RCC 7860 (cell line): ENCODE measurements at places on chromosomes 16 and 17.

DNA sequence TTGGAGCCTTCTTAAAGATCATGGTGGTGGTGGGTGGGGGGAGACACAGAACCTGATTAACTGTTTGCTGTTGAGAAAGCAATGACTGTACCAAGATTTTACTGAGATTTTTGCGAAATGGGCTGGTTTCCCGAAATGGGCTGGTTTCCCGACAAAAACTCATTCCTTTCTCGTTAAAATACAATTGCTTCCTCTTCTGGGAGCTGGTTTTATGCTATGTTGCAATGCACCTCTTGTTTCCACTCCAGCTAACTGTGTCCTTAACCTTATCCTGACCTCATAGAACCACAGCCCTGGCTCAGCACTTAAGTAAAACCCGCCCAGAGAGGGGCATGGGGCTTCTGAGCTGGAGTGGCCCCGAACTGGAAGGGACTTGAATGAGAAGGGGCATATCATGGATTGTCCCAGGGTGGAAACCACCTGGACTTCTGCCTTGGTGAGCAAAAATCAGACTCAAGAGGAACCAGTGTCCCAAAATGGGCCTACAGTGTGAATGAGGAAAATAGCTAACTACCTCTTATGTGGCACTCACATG is 20.9 kb downstream of the FAM20A start:
- no peak for DNase-seq

DNA sequence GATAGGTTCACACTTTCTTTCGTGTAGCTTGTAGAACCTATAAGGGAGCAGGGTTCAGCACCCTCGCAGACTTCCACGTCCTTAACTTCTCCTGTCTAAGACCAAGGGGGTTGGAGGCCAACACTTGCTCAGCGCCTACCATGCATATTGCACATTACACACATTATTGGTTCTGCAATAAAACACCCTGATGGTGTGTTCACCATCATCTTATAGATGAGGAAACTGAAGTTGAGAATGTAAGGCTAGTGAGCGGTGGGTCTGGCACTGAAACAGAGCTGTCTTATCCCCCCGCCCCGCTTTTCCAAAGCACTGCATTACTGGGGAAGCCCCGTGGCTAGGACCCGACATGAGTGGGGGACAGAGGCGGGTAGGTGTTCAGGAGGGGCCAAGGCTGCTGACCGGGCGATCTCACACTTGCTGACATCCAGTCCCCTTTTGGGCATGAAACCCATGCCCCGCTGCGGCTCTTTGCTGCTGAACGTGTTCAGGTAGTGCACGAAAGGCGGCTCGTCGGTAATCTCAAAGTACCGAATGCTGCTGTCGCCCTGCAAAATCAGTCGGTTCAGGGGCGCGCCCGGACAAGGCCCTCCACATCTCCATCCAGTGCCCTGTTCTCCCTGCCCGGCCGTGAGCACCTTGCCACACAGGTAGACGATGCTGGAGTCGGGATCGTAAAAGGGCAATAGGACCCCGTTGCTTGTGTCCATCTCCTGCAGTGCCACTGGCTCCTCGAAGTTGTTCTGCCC is 6.2 kb downstream of the CORO6 start:
- DNase-seq: no peak

DNA sequence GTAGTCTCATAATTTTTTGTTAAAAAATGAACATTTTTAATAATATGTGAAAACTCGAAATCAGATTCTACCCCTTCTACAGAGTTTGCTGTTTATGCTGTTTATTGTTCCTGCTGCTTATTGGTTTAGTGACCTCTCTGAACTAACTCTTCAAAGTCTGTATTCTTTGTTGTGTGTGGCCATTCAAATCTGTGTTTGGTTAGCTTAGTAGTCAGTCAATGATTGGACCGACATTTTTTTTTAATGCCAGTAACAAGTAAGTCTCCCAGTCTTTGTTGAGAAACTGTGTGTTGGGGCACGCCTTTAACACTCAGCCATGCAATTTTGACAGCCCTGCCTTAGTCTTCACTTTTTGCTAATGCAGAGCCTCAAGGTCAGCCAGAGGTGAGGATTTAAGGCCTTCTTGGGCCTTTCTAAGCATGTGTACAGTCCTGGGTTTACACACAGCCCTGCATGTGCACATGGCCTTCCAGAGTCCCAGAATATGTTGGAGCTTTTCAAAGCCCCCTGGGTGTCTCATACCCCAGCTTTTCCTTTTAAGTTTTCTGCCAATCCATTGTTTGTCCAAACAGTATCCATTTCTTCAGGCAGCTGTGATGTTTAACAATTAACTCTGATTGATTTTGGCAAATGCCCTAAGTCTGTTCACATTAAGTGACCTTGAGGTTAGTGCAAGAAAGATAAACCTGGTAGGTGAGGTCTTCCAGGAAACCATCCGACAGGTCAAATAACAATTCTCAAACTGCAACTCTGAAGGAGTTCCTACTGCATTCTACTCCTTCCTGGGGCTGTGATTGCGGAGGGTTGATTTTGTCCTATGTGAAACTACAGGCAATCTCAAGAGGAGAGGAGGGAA is 389.3 kb downstream of the PMP22 start:
- DNase-seq: no peak

DNA sequence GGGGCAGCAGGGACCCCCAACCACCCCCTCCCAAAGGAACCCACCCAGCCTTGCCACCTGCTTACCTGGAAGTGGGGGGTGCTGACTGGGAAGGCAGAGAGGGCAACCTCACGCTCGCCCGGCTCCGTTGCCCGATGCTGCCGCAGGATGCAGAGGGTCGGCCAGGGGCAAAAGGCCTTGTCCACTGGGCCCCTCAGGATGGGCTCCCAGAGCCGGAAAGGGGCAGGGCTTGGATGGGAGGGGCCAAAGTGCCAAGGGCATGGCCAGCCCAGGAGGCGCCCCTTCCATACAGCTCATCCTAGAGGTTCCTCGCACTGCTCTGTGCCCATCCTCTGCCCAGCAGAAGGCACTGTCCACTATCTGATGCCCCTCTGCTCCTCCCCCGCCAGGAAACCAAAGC is 59.4 kb downstream of the SRCIN1 start:
- no peak for DNase-seq

DNA sequence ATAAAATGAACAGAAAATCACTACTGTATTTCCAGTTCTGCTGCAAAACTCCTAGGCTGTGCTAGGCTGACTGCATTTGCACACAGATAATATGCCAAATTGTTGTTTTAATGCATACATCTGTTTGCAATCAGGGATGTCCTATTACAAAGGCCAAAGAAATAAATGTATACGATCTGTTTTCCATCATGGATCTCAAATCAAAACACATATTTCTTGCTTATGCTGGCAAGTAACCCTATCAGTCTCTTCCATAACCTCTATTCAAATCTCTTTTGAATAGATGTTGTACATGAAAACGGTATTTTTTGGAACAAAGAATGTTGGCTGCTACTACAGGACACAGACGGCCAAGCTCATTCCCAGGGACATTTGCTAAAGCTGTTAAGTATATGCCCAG is 56.6 kb downstream of the DUSP14 start:
- DNase-seq: no peak

GRCh38 chr17:51347851-51348584 is 87.7 kb downstream of the UTP18 start:
- DNase-seq: no peak

DNA sequence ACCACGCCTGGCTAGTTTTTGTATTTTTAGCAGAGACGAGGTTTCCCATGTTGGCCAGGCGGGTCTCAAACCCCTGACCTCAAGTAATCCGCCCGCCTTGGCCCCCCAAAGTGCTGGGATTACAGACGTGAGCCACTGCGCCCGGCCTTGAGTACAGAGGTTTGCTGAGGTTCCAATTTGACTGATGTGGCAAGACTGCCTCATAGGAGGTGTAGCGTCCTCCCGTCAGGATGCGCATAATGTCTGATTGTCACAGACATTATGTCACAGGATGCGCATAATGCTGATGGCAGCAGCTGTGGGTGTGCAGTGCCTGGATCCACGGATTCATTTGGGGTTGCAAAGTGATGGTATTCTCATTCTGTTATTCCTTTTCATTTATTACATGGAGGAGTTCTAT is 45.2 kb downstream of the HAPSTR1 start:
- no peak for DNase-seq

DNA sequence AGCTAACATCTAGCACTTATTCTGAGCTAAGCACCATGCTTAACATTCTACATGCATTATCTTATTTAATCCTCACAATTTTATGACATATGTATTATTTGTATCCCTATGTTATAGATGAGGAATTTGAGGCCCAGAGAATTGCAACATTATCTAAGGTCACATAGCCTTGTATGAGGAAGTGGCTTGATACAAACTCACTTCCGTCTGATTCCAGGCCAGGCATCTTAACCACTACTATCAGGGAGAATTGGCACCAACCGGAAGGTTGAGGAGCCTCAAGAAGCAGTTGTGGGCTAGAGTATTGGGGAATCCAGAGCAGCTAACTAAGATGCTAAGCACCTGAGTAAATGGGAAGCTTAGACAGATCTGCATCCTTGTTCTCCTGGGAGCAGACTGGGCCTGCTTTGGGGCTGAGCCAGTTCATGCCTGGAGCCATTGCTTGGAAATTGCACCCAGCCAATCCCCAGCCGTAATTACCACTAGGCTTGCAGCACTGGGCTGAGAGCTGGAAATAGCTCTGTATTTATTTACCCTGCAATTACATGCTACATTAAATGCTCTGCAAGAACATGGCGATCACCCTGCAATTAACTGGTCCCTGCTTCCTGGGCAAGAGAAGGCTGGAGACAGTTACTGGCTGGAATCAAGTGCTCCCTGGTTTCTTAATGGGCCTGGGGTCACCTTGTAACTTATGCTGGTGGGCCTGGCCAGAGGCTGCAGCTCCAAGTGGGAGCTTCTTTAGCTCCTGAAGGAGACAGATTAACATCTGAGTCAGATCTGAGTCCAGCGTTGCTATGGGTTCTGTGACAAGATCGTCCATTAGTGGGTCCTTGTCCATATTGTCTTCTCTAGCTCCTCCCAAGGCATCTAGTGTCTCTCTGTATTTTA is 273.1 kb upstream of the CCL2 start:
- no peak for DNase-seq

DNA sequence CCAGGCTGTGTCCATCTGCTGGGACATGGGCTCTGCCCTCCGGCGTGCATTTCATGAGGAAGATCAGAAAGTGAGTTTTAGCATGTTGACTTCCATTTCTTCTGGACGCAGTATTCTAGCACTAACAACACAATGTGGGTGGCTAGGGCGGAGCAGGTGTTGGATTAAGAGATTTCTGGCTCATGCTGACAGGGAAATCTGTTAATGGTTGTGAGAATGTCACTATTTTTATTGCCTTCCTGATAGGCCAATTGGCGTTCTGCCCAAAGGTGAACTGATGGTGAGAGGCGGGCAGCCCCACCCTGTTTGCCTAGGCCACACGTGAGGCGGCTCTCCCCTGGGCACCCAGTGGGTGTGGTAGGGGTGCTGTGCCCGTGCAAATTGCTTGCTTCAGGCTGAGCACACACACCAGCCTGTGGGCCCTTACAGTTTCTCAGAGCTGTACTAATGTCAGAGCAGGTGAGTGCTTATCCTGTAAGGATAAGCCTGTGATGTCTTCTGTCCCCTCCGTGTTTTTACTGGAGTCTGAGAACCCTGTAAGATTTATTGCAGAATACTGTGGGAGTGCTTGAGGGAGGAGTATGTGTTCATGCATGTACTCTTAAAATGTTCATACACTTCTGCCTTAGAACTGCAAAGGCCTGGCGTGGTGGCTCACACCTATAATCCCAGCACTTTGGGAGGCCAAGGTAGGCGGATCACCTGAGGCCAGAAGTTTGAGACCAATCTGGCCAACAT is 30.9 kb downstream of the PGS1 start:
- no peak for DNase-seq
